Temporal lobe (tissue), 4 donors: ENCODE measurements at places on chromosomes 11 and 22. TPM values are rescaled to one million over a fixed set of nuclear protein-coding genes. Genes with fewer than 3 reads are reported as not detected.

AIFM3 gene
- 2.5 TPM for total RNA-seq

TRIM48 gene
- total RNA-seq, result not detected

RCOR2 gene
- total RNA-seq, result 7.9 TPM

TRIM6 gene
- total RNA-seq, result 0.25 TPM

KRTAP5-11 gene
- total RNA-seq, result not detected

GNG3 gene
- total RNA-seq, result 20.9 TPM

PNPLA3 gene
- 17.2 TPM for total RNA-seq

TRPC6 gene
- 4.2 TPM for total RNA-seq

CENPM gene
- total RNA-seq, result 3.0 TPM

OR51S1 gene
- total RNA-seq, result not detected

C11orf86 gene
- total RNA-seq, result not detected

CHST1 gene
- 12.5 TPM for total RNA-seq

MOV10L1 gene
- 2.5 TPM for total RNA-seq

CABP7 gene
- total RNA-seq, result 0.98 TPM

MRGPRX3 gene
- total RNA-seq, result 0.25 TPM

KRTAP5-1 gene
- not detected for total RNA-seq

STX5 gene
- 27.3 TPM for total RNA-seq

APOA4 gene
- total RNA-seq, result not detected

PKDREJ gene
- total RNA-seq, result under 0.01 TPM

THRSP gene
- total RNA-seq, result 0.25 TPM

P2RX3 gene
- not detected for total RNA-seq

BDNF gene
- total RNA-seq, result 5.2 TPM

SLC22A8 gene
- 2.2 TPM for total RNA-seq

OR52M1 gene
- not detected for total RNA-seq

A4GALT gene
- 0.49 TPM for total RNA-seq

ADORA2A gene
- 8.1 TPM for total RNA-seq

SC5D gene
- 131 TPM for total RNA-seq

APOL4 gene
- 9.3 TPM for total RNA-seq

LAMTOR1 gene
- total RNA-seq, result 34.4 TPM

RRP7A gene
- 19.2 TPM for total RNA-seq
